ENCODE measurements at places on chromosomes 1 and 21.

DNA sequence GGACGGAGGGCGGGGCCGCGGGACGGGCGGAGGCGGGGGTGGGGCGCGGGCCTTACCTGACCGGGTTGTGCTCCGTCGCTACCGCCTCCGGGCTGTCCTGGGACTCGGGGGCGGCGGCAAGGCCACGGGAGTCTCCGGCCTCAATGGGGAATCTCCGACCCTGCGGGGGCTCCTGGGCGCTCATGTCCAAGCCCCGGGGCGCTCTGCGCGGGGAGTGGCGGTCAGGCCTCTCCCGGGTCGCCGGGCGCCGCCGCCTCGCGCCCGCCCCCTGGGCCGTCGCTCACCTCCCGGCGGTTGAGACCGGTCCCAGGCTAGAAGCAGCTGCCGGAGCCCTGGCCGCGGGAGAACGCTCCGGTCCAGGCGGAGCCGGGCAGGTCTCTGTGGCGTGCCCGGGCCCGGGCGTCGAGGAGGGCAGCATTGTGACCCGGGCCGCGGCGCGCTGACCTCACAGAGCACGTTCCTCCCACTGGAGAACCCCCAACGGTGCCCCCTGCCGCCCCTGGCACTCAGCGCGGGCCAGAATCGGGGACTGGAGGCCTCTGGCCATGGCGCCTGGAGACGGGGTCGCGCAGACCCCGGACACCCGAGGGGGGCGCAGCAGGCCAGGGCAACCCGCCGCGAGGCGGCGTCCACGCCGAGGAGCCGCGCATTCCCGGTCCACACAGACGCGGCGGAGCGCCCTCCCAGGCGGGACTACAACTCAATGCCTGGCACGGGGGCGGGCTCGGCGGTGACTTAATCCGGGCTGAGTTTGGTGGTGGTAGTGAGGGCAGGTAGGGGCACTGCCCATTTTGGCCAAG lies 411 bp downstream of the FAM229A start:
- DNase-seq = peak; percentile 60

DNA sequence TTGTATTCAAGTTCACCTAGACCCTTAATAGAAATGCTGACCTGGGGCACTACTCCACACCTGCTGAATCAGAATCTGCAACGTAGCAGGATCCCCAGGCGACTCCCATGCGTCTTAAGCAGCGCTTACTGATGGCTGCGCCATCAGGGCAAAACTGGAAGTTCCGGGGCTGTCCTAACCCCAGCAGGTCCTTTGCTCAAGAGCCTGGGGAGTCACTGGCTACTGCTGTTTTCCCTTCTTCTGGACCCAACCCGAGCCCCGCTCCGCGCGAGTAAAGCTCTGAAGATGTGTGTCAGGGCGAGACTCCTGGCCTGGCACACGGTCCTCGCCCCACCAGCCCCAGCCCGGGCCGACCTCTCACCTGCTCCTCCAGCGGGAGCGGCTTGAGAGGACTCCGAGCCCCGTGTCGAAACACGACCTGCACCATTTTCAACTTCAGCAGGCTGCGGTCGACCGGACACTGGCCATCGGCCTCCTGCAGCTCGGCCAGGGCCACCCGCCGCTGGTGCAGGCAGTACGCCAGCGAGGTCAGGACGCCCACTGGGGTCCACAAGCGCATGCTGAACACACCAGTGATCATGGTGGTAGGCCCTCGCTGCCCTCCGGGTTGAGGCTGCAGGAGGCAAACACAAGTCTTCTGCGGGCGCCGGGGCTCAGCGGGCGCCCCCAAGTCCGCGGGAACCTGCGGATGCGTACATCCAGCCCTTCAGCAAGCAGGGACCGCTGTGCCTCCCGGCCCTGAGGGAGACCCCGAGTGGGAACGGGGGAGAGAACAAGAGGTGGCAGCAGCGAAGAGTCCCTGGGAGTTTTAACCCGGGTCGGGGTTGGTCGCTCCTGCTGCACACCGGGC lies 630 bp downstream of the ACP6 start:
- no peak for DNase-seq

- peak; percentile 77 for DNase-seq
These were observed 84.6 kb downstream of the SYT2 start for GRCh38 chr1:202625416-202626360.

DNA sequence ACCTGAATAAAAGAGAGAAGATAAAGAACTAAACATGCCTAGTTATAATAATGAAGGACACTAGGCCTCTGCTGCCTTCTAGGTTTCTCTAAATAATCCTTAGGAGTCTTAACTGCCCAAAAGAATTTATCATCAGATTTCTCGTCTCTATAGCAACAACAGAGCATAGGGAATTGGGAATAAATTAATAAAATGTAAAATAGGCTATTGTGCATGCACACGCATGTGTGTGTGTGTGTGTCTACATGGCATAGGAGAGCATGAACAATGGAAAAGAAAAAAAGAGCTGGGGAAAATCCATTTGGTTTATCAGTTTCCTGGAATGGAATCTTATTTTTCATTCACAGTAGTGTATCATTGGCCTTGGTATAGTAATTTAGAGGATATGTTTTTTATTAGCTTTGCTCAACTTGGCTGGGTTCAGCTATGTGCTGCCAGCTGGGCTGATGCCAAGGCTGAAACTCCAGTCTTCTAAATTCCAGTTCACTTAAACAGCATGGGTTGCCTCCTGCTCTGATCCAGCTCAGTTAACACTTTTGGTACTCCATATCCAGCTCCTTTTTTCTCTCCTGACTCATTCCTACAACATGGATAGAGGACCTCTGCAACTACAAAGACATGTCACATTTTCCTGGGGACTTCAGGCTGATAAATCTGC lies 80.6 kb upstream of the SLFNL1 start:
- no peak for DNase-seq

GRCh38 chr1:202107321-202107761 lies 15.4 kb upstream of the GPR37L1 start:
- no peak for DNase-seq

GRCh38 chr1:205350124-205350523 lies 6.6 kb downstream of the KLHDC8A start:
- DNase-seq = no peak

- no peak for DNase-seq
These were observed 4.4 kb downstream of the F13B start for GRCh38 chr1:197062692-197063091.

- peak; percentile 68 for DNase-seq
These were observed 23.6 kb downstream of the XCL2 start for GRCh38 chr1:168520052-168520751.

DNA sequence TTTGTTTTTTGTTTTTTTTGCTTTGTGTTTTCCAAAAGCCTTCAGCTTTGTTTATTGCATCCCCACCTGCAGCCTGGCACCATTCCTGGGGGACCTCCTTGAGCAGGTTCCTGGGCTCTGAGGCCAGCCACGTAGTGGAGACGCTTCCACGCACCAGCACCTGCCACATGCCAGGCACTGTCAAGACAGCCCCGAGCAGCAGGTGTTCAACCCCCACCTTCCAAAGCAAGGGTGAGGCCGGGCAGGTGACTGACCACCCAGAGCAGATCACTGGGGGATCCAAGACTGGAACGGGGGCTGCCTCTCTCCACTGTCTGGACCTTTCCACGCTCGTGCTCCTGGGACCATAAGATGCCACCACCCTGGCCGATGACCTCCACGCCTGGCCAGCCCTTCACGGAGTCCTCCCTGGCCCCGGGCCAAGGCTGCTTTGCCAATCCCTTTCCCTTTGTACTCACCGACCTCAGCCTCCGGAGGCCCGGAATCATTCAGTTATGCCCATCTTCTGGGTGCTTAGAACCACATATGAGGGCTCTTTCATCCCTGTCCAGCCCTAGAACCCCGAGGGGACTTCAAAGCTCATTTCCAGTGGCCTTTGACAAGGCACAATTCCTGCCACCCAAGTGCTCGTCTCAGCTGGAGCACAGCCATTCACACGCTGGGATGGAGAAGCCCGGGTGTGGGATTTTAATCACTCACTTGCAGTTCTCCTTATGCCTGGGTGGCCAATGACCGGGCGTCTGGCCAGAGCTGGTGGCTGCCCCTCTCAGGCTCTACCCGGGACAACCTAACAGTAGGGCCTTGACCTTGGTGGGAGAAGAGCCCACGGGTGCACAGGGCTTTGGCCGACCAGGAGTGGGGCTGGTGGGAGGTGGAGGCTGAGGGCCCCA lies 330.8 kb downstream of the NPHP4 start:
- DNase-seq = no peak

GRCh38 chr1:9292361-9293240 lies at the start of gene SPSB1:
Gene SPSB1, plus strand, starts transcription at chr1:9292894. Its CDS starts 62,998 bp downstream, at chr1:9355892.
- DNase-seq = peak; percentile 64

- DNase-seq = no peak
These were observed 85.2 kb downstream of the DRAM2 start for GRCh38 chr1:111054656-111055055.
